ENCODE measurements at places on chromosomes 1 and 21.

GRCh38 chr1:21503706-21504377 is 5.4 kb upstream of the ALPL start:
- DNase-seq = no peak

DNA sequence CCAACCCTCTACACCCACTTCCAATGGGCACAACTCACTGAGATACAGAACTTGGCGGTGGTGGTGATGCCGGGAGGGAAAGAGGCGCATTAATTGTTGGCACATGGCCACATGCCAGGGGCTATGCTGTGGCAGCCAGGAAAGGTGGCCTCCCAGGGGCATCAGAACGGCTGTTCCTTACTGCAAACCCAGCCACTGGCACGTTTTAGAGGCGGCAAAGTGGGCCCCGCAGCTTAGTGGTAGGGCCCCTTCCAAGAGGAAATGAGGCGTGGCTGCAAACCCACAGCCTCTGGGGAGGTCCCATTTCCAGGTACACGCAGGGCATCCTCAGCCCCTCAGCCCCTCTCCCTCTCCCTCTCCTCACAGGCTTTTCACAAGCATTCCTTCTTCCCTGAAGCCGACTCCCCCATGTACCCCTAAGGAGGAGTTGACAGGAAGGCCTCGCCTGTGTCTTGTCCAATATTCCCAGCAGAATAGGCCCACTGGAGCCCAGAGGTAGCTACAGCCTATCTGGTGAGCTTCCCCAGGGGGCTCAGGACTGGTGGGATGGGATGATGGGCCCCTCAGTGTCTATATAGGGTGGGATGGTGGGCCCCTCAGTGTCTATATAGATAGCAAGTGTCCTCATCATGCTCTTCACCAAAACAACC is 166.2 kb downstream of the CLIC6 start:
- no peak for DNase-seq

DNA sequence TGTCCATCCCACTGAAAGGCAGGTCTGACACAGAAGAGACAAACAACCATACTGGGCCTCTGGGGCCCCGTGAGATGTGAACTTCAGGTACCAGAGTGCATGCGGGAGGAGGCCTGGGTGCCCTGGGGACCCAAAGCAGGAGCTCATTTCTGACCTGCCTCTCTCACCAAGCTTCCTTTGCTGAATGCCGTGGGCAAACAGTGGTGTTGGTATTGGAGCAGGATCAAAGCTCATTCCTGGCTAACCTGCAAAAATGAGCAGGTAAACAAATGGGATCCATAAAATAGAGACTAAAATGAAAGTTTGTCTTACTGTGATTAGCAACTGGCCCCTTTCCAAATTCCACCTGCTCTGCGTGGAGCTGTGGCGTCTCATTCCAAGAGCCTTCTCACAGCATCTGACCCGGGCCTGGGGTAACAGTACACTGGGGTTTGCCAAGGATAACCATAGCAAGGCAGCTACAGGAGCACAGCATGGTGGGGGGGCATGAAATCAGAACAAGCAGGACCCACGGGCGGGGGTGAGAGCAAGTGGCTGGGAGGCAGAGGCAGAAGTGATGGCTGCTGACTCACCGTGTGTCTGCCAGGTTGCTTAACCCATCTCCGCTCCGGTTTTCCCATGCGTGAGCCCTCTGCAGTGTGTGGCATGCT is 103.6 kb downstream of the KIF26B start:
- DNase-seq = no peak

GRCh38 chr1:221687836-221688487 is 53.9 kb downstream of the DUSP10 start:
- no peak for DNase-seq

DNA sequence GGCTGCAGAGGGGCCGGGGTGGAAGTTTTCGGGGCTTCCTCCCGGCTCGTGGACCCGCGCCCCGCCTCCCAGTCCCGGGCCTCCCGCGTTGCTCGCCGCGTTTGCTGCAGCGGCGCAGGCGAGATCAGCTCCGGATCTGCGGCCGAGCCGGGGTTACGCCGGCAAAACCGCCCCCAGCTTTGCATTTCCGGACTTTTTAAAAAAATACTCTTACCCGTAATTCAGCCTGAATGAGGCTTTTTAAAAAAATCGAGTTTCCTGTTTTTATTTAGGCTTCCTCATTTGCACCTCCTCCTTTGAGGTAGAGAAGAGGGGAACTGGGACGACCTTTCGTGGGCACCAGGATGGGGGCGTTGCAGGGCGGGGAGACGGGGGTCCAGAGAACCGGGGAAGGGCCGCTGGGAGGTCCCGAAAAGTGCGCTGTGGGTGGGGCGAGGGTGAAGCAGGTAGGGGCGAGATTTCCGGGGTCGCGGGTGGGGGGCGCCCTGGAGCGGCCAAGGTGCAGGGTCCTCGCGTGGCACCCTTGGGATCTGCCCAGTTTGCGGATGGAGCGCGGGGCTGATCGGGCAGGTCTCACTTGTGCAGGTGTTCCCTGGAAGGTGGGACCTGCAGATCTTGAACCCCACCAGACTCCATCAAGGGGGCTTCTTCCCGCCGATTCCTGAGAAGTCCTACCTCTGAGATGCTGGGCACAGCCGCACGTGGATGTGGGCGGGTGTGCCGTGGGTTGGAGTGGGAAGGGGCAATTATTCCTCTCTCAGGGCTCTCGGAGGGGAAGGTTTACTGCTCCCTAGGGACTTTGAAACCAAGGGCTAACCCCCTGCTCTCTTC is 1.1 kb downstream of the PIK3CD start:
- DNase-seq = no peak

DNA sequence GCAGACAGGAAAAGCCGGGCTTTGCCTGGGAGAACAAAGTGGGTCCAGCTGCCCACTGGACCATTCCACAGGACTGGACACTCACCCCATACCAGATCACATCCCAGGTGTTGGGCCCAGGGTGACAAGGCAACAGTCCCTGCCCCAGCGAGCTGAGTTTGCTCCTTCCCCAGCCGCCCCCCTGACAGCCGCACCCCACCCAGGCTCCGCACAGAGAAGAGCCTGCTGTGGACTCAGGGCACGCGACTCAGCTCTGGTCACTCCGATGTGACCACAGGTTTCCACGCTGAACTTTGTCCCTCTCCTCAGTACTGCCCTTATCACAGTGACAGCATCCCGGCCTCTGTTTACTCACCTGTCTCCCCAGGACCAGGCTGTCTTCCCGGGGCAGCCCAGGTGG is 1.2 kb downstream of the BMP8B start:
- DNase-seq = no peak

DNA sequence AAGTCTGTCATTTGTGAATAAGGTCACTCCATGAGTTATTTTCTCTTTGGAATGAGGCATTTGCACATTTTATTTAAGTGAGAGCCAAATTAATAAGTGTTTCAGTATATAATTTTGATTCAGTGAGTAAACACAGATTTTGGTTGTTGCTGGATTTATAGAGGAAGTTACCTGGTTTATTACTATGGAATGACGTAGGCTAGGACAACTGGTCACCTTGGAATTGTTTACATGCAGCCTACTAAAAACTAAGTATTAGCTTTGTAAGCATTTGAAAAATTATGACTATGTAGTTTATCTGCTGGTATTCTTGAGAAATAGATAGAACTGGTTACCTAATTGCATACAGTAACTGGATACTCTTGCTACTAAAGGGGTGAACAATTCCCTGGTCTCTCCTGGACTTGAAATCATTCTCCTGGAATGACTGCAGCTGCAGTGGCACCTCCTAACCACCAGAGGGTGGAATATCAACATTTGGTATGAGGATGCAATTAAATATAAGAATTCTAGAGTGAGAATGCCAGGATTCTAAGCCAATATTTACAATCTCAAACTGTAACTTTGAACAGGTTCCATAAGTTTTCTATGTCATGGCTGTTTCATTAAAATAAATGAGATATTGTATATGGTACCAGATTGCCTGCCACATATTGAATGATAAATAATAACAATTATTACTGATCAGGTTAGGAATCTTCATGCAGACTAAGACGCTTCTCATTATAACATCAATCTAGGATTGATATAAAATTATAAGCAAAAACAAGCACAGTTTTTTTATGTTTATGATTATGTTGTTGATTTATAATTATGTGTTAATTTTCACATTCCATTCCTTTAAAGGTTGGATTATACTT is 3.5 kb upstream of the KRTAP27-1 start:
- DNase-seq = peak; percentile 22

DNA sequence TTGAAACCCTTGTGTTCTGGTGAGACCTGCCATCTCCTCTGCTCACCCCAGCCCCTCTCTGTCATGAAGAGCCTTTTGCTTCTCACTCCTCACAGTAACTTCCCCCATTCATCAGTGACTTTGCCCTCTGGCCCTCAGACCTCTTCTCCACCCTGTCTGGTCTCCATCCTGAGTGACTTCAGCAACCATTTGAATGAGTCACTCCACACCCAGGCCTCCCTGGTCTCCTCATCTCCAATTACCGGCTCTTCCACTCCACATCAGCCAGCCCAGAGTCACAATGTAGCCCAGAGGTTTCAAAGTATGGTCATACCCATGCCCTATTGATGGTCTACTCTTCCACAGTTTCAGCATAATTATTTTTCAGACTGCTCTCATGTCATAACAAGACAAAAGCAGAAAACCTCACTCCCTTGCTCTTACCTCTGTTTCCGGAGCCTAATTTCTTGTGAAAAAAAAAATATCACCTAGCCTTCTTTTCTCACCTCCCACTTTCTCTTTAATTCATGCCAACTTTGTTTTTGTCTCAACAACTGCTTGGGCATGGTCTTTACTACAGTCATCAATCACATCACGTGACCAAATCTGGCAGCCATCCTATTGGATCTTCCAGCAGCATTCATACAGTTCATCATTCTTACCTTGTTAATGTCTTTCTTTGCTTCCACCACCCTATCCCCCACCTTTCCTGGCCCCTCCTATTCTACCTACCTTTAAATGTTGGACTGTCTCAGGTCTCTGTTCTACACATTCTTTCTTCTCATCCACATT is 35.6 kb upstream of the NEK7 start:
- DNase-seq = peak; percentile 79

DNA sequence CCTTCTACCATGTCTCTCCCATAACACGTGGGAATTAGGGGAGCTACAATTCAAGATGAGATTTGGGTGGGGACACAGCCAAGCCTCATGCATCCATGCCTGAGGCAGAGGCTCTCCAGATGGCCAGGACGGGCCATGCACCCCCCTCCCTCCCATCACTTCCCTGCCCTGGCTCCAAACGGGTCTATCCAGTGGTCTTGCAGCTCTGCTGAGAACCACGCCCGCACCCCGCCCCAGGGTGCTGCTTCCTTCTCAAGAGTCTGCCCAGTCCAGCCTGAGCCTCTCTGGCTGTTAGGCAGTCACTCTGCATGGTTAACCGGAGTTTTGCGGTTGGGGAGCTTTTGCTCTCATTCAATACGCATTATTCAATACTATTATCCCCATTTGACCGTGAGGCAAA is 131.5 kb upstream of the TMEM51 start:
- no peak for DNase-seq

DNA sequence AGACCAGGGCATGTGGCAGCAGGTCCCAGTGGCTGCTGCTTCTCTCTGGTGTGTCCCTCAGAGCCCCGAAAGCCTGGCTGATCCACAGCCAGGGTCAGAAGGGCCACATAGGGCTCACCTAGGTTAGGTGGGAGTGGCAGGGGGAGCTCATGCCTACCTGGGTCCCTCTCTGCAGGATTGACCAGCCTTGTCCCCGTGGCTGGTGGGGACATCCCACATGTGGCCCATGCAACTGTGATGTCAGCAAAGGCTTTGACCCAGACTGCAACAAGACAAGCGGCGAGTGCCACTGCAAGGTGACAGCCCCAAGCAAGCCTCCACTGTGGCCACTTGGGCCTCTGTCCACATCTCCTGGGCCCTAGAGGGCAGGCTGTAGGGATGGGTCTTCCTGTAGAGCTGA is 15.7 kb downstream of the CELSR2 start:
- DNase-seq = no peak

DNA sequence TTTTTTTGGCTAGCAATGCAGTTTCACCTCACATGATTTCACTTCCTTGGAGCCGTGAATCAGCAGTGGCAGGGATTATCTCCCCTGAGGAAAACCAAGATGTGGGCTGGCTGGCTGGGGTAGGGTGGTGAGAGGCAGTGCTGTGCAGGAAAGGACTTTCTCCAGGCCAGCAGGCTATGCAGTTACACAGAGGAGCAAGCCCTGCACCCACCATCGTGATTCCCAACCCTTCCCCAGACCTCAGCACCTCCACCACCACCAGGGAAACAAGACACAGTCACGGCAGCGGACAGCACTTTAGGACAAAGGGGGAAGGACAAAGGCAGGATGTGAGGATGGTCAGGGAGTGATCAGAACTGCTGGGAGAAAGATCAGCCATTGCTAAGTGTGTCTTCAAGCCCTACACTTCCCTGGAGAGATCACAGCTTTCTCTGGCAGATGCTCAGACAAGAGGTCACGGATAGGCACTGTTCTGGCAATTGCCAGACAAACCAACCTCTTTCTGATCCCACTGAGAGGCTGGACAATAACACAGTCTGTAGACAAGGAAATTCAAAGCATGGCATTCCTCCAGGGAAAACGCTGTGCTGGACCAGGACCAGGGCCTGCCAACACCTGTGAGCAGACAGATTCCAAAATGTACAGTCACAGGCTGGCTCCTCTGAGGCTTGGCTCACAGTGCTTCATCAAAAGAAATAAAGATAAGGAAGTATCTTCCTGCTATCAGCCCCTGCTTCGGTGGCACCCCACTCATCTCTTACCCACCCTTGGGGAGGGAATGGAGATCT is 509.4 kb downstream of the SMYD3 start:
- DNase-seq = peak; percentile 85

DNA sequence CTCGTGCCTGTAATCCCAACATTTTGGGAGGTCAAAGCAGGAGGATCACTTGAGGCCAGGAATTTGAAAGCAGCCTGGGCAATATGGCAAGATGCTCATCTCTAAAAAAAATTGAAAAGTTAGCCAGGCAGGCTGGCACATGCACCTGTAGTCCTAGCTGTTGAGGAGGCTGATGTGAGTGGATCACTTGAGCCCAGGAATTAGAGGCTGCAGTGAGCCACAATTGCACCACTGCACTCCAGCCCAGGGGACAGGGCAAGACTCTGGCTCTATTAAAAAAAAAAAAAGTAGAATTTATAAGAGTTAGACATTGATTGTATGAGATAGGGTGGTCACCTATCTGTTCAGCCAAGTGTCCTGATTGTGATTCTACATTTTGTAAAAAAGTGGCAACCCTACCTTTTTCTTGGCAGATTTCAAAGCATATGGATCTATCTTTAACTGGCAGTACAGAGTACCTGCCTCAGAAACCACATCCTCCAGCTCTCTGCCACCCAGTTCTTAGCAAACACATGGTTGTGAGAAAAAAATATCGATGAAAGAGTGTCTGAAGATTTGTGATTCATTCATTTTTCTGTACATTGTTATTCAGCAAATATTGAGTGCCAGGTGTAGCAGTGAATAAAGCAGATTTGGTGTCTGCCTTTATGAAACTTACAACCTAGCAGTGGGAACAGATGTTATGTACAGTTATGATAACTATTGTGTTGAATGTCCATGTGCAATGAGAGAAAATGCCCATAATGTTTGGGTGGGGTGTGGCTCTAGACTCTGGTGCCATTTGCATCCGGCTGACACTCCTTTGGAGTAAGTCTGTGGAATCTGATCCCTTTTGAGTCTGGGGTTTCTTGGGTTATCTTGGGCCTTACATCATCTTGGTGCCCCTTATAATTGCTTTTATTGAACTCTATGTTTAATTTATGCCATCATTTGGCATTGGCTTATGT is 82.5 kb downstream of the ST3GAL3 start:
- DNase-seq = no peak
